ENCODE measurements at places on chromosomes 3 and 15.

DNA sequence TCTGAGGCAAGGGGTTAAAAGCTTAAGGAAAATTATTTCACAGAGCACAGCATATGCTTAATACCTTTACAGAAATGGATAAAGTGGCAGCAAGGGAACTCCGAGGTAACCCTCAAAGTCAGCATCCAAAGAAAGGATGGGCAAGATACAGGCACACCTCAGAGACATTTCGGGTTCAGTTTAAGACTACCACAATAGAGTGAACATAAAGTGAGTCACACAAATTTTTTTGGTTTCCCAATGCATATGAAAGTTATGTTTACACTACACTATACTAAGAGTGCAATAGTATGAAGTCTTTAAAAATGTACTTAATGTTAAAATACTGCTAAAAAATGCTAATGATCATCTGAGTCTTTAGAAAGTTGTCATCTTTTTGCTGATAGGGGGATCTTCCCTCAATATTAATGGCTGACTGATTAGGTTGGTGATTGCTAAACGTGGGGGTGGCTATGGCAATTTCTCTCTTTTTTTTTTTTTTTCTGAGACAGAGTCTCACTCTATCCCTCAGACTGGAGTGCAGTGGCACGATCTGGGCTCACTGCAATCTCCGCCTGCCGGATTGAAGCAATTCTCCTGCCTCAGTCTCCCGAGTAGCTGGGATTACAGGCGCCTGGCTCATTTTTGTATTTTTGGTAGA lies 10.0 kb downstream of the UBR1 start:
- no peak for DNase-seq

DNA sequence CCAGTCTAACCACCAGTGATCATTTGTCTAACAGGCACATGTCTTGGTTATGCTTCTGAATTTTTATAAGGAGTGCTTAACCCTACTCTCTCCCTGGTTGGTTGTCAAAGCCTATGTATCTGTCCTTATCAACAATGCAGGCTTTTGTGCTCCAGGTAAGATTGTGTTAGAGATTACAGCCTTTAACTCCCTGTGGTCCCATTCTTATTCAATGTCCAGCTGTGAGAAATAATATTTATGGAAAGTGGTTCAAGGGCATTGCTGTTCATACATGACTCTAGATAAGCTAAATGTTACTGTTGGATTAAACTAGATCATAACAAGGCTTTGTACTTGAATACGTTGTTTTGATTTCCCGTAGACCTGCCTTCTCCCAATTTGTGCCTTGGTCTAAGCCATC lies 146.1 kb upstream of the TSC22D2 start:
- no peak for DNase-seq

GRCh38 chr3:167113035-167113830 lies 266.9 kb downstream of the ZBBX start:
- no peak for DNase-seq

GRCh38 chr15:63509955-63510940 lies 5.9 kb downstream of the USP3 start:
- DNase-seq = no peak

GRCh38 chr3:141796889-141797781 lies 33.9 kb downstream of the GRK7 start:
- peak; percentile 34 for DNase-seq

DNA sequence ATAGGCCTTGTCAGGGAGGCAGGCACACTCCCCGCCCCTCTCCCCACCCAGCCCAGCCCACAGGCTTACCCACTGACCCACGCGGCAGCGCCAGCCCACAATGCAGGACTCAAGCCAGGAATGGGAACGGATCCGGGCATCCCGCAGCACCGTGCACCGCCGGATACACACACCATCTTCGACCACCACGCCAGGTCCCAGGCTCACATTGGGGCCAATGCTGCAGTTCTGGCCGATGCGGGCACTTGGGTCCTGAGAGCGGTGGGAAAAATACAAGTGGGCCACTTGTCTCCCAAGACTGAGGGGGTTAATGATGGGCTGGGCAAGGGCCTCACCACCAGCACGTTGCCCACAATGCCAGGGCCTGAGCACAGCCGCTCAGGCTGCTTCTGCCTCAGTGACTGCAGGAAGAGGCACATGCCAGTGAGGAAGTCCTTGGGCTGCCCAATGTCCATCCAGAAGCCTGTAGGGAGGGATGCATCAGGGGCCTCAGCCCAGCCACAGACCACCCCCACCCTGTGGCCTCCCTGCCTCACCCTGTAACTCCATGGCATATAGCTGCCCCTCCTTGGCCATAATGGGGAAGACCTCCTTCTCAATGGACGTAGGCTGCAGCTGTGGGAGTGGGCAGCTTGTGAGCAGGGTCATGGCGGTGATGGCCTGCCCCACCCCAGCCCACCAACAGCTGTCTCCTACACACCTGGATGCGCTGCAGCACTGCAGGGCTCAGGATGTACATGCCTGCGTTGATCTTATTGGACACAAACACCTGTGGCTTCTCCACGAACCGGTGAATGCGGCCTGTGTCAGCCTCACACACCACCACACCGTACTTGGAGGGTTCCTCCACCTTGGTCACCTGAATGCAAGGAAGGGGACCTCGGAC lies 1.6 kb downstream of the GMPPB start:
- no peak for DNase-seq

- no peak for DNase-seq
Measured at GRCh38 chr3:141250828-141251227, 19.2 kb downstream of the PXYLP1 start.

- DNase-seq = no peak
Measured at GRCh38 chr3:58013973-58014649, 5.9 kb downstream of the FLNB start.

- no peak for DNase-seq
Measured at GRCh38 chr3:126488185-126488584, 12.5 kb upstream of the ZXDC start.

DNA sequence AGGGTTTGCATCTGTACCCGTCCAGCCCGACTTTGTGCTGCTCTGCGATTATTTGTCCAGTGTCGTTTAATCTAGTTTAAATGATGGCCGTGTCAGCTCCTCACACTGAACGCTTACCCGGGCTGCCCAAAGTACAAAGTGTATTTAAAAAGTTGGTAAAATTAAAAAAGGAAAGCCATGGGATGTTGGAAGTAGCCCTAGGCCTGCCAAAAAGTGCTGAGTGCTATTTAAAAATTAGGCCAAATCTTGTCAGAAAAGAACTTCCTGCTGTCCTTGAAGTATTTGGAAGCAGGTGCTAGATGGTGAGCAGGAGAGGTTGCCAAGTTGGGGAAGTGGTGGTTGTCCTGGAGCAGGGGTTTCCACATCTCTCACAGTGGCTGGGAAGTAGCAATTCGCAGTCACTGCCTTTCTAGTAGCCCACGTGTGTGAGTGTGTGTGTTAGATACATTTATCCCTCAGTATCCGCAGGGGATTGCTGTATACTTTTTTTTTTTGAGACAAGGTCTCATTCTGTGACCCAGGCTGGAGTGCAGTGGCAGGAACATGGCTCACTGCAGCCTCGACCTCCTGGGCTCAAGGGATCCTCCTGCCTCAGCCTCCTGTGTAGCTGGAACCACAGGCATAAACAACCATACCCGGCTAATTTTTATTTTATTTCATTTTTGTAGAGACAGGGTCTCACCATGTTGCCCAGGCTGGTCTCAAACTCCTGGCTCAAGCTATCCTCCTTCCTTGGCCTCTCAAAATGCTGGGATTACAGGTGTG lies 664 bp downstream of the PPCDC start:
- DNase-seq = no peak

GRCh38 chr3:89239774-89240173 lies 132.4 kb downstream of the EPHA3 start:
- DNase-seq = no peak

- no peak for DNase-seq
Measured at GRCh38 chr3:12468276-12468675, 16.0 kb upstream of the TSEN2 start.

- no peak for DNase-seq
Measured at GRCh38 chr3:67389176-67389575, 265.2 kb downstream of the SUCLG2 start.

DNA sequence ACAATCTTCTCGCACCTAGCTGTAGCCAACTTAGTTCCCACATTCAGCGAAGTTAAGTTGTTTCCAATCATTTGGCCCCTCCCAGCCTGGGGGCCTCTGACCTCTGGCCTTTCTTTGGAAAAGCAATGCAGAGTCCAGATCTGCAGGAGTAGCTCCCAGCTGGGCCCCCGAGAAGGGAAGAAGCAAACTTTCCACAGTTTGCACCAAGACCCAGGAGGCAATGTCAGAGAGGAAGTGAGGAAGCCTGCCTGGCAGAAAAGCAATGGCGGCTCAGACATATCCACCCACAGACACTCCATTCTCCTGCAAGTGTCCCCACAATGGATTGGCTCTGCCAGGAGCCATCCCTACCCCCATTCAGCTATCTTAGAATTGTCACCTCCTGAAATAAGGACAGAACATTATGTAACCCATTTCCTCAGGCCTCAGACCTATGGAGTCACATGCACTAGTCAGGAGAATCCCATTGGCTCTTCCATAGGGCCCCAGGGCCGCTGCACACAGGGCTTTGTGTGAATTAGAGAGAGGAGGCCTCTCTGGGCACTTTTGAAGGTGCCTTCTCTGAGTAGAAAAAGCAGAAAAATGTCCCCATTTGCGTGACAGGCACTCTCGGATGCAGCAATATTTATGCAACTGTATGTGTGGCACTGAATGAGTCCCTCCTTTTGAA lies 3.0 kb upstream of the BUB1B start:
- no peak for DNase-seq

DNA sequence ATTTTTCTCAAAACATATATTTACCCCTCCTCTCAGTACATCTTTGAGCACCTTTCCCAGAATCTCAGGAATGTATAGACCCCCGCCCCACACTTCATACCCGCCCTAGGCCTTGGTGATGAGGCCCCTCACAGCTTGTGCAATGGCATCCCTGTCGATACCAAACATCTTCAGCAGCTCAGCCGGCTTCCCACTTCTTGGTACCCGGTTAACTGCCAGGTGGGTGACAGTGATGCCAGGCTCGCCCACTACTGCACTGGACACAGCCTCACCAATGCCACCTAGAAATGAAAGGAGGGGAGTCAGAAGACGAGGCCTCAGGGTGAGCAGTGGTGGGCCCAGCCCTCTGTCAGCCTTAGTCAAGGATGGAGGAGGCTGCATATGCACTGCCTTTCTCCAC lies 30.2 kb downstream of the TKT start:
- no peak for DNase-seq

- DNase-seq = peak; percentile 4
Measured at GRCh38 chr15:78438619-78439285, 736 bp downstream of the IREB2 start.

DNA sequence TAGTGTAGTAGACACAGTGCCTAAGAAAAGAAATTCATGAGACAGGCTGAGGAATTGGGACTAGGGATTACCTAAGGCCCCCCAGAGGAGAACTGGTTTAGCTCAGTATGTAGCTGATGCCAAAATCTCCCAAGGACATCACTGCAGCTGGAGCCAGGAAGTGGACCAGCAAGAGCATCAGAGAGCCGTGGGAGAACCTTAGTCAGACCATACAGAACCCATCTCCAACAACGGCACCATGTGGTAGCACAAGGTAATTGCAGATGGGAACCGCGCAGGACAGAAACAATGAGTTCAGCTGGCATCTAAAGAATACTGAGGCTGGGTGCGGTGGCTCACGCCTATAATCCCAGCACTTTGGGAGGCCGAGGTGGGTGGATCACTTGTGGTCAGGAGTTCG lies 81.7 kb downstream of the WNT5A start:
- DNase-seq = no peak

DNA sequence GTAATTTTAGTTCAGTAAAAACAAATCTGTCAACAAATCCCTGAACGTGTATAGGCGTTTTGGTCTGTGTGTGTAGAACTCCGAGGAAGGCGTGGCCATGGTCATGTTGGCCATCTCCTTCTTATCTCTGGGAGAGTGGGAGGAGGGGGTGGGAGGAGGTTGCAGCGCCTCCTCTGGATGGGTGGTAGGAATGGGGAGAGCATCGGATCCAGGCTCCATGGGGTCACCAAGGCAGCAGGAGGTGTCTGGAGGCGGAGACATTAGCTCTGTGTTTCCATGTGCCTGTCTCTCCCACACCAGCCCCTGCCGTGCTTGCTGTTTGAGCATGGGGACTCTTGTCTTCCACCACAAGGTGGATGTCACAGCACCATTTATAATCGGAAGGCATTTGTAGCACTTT lies 34.5 kb upstream of the TRPM1 start:
- DNase-seq = no peak

DNA sequence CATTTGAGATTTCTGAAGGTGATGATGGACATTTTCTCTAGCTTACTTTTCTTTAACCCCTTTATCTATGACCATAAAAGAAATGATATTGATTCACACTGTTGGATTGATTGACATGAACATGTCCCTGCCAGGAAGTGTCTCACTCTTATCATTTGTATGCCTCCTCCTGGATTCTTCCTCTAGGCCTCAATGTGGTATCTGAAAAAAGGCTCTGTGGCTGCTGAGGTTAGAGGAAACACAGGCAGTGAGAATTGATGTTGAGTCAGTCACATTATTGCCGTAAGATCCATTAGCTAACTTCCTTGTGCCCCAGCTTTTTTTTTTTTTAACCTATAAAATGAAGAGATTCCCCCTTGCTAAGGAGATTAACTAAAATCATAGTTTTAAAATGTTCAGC lies 8.0 kb upstream of the THRB start:
- DNase-seq = no peak

GRCh38 chr3:188433521-188434150 lies 279.7 kb downstream of the LPP start:
- no peak for DNase-seq

DNA sequence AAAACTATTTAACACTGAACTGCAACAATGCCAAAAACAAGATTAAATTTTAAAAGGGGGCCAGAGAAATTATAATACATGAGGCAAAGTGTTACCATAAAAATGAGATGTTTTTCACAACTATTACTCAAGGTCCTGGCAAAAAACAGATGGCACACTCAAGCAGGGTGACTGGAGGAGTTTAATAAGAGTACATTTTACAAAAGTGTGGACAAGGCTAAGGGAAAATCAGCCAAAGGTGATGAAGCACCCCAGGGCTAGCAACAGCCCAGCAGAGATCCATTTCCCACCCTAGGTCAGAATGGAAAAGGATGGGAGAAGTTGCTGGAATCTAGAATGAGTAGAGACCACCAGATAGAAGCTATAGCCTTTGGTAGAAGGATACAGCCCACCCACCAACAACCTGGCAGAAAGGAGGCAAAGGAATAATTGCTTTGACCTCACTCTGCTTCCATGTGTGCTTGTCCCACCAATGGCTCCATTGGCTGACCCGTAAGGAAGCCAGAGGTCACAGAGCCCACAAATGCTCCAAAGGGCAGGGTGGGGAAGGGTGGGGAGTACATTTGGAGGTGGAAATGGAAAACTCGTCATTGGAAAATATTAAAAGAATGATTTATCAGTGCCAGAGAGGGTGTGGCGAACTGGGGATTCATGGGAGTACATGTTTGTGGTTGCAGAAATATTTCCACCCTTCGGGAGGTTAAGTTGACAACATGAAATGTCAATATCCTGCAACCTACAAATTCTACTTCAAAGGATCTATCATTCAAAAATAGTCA lies 161.0 kb upstream of the UBE2E2 start:
- no peak for DNase-seq

- no peak for DNase-seq
Measured at GRCh38 chr15:87082581-87082980, 1002.9 kb downstream of the AGBL1 start.

- no peak for DNase-seq
Measured at GRCh38 chr3:182349051-182349450, 444.3 kb upstream of the ATP11B start.

- no peak for DNase-seq
Measured at GRCh38 chr15:73573037-73573436, 60.2 kb downstream of the NPTN start.

- DNase-seq = no peak
Measured at GRCh38 chr15:48289628-48290027, 41.6 kb upstream of the DUT start.
